ENCODE measurements at places on chromosomes 5 and 9.

GRCh38 chr9:4499917-4500316 lies 9.6 kb downstream of the SLC1A1 start:
- no peak for DNase-seq

GRCh38 chr9:112176524-112176923 lies 1.4 kb upstream of the SUSD1 start:
- no peak for DNase-seq

GRCh38 chr9:109121232-109121796 lies 1.6 kb upstream of the TMEM245 start:
- no peak for DNase-seq

DNA sequence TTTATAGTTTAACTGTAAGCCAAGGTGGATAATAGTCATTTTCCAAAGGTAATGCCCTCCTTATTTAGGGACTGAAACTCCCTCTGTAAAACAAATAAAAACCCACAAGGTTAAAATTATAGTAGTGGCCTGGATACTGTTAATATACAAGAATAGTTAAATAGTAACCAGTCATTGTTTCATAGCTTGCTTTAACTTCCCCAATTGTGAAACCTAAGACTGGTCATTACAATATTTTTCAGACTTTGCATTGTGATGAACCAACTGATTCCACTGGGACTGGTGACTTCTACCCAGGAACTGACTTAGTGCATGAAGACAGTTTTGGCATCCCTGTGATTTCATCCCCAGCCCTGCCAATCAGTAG lies 162.6 kb downstream of the SMC2 start:
- DNase-seq, result no peak

- peak; percentile 95 for DNase-seq
Measured at GRCh38 chr9:114505187-114506081, at the start of gene WHRN. WHRN (minus strand) TSS chr9:114505473; CDS start chr9:114504801, 672 bp downstream.

DNA sequence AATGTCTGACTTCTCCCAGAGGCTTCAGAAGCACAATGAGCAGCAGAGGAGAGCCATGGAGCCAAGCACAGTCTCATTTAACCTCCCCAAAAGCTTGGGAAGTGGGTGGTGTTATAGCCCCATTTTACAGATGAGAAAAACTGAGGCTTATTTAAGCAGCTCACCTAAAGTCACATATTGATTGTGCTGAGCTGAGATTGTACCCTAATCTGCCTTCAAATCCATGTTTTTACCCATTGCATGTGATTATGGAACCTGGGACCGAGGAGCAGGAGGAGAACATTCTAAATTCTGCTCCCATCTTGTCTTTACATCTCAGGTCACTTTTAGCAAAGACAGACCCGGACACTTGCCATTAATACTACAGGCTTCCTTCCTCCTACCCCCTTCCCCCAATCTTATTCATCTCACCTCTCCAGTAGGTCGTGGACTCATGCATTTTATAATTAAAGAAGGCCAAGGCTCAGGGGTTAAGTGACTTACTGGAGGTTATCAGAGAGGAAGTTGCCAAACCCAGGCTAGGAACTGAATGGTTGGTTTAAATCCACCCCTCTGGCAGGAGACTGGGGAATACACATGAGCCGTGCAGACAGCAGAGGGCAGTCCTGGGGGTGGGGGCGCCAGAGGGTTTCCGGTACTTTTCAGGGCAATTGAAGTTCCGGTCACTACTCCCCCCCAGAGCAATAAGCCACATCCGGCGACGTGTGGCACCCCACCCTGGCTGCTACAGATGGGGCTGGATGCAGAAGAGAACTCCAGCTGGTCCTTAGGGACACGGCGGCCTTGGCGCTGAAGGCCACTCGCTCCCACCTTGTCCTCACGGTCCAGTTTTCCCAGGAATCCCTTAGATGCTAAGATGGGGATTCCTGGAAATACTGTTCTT lies 51.0 kb upstream of the IL17B start:
- DNase-seq, result no peak

GRCh38 chr5:180093651-180094382 lies 22.3 kb upstream of the RNF130 start:
- no peak for DNase-seq

GRCh38 chr9:105438141-105438806 lies 9.6 kb upstream of the FSD1L start:
- no peak for DNase-seq

DNA sequence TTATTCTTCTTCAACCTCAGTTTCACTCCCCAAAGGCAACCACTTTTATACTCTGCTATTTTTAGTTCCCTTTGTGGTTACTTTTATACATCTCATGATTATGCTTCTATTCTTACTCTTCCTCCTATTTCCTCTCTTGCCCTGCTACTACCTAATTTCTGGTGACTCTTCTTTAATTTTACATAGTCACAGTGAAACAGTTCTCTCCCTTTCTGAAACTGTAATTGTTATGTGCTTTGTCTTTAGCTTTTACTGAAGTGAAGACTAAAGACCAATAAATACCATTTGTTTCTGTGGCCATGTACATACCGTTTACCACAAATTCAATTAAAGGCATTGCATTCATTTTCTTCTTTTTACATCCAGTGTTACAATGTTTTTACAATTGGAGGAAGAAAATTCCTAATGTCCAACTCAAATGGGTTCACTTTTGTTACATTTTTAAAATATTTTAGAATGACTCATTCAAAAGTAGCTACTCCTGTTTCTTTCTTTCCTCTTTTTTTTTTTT lies 410.6 kb downstream of the PSAT1 start:
- DNase-seq, result no peak

DNA sequence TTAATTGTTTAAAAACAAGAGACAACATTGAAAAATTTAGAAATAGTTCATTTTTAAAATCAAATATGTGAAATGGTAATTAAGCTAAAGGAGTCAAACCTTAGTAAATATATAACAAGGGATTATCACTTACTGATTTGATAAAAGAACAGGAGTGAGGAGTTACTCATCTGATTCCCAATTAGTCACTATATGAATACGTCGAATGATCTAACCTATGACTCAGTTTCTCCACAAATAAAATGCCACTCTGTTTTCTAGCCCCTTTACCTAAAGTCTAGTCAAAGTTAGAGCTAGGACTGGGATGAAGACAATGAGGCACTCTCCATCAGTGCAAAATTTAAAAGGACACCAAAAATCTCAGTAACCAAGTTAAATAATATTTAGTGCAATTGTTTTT lies 70.4 kb upstream of the RASEF start:
- peak; percentile 14 for DNase-seq

DNA sequence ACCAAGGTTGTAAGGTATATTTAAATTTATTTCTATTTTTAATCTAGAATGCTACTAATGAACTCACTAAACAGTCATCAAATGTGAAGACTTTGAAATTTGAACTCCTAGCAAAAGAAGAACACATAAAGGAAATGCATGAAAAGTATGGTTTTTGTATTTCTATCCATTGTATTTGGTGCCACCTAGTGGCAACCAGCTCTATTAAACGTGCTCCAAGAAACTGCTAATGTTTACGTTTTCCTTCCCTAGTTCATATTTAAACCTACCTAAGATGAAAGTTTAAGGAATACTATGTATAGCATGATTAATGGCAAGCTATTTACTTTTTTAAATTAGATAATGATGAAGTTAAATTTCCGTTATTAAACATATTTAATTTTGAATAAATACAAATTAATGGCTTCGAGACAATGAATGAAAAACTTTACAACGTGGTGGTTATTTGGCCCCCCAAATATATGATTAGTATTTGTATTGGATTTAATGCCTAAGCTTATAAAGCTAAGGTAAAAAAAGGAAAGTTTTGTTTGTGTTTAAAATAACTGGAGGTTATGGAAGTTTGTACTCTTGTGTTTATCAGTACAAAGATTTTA lies 115.9 kb upstream of the SH3GL2 start:
- DNase-seq, result peak; percentile 78

DNA sequence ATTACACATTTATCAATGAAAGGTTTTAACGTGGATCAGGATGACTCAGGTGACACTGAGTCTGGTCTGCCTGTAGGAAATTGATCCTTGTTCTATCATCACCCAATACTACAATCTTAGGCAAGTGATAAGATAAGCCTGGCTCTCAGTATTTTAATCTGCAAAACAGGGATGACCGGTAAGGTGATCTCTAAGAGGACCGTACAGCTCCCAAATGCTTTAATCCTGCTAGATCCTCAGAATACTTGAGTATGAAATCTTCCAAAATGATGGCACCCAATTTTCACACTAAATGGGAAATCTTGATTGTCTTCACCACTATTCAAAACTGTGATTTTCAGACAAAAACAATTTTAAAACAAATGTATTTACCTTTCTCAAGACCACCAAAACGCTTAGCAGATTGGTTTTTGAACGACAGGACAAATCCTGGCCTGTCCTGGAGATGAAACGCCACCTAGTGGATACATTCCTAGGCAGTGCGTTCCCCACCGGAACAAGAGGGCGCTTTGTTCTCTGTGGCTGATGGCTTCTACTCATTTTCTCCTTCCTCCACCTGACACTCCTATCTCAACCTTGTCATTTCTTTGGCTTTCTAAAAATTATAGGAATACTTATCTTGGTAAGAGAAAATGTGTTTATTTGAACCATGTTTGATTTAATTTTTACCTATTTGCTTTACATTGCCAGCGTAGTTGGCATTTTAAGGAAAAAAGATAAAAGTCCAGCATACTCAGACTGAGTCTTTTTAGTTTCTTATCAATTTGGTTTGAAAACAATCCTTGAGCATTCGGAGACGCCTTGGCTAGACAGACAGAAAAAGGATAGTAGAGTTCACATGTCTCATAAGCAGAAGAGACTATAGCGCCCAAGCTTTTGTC lies 41.2 kb upstream of the VCAN start:
- DNase-seq, result peak; percentile 61

DNA sequence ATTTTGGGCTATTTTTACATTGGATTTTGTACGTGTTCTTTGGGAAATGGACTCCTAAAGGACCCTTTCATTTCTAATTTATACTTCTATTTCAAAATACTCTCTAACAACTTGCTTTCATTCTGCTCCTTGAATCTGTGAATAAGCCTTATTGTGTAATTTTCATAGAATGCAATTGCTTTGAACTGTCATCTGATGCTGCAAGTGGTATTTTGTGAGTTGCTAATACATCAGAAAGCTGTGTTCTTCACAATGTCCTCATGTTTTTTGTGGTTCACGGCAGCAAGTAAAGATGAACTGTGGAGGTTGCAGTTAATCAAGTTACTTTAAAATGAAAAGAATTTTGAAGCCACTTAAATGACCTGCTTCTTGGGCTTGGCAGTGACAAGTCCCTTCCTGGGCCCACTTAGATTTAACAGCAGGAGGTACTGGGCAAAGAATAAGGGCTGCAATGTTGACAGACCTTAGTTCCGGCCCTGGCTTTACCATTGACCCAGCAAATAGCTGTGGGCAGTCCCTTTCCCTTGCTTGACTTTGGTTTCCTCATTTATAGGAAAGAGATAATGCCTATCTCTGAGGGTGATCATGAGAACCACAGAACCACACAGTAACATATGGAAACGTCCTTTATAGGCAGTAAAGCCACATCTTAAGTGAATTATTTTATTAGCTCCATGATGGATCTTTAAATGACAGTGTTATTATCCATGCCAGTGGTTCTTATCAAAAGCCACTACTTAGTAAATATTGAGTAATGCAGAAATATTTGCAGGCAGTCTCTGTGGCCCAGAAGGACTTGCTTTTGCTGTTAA lies 54.8 kb downstream of the IQGAP2 start:
- DNase-seq, result no peak

DNA sequence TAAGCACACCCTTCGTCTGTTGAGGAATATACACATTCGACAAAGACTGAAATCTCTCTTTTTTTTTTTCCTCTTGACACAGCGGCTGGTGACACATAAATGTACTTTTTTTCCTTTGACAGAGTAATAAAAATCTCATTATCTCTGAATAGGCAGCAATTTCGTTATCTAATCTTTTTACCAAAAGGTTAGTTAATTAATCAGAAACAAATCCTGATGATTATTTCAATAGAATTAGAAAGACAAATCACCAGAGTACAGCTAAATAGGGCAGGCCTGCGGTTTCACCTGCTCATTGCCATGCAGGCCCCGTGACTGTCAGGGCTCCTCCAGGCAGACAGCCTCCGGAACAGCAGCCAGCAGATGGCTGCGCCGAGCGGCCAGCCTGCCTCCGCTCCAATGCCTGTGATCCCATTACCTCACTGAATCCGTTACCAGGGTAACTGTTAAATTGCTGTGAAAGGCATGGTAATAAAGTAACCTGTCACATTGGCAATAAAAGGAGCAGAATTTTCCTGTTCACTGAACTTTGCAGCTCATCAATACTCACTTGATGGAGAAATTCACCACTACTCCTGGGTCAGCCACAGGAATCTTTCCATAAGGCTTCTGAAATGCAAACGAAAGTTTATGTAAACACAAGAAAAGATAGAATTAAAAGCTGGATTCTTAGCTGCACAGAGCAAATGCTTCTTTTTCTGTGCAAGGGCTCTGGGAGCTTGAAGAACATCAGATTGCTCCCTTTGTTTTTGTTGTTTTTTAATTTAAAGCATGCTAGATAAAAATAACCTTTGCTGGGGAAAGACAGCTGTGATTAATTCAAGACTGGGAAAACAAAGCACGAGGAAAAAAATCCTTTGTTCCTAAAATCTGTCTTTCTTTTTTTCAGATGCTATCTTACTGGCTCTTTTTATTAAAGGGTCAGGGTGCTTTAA lies 666.4 kb upstream of the ZNF608 start:
- DNase-seq, result peak; percentile 1

- DNase-seq, result peak; percentile 72
Measured at GRCh38 chr5:177304392-177305119, 957 bp downstream of the PRELID1 start.

DNA sequence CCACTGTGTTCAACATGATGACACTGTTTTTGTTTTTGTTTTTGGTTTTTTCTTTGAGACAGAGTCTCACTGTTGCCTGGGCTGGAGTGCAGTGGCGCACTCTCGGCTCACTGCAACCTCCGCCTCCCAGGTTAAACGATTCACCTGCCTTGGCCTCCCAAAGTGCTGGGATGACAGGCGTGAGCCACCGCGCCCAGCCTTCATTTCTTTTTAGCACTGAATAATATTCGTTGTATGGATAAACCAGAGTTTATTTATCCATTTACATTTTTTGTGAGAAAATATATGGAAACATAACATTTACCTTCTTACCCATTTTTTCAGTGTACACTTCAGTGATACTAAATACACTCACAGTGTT lies 4.2 kb downstream of the CARD19 start:
- no peak for DNase-seq

GRCh38 chr5:179185941-179186411 lies 125.8 kb downstream of the ZNF354C start:
- DNase-seq, result no peak

DNA sequence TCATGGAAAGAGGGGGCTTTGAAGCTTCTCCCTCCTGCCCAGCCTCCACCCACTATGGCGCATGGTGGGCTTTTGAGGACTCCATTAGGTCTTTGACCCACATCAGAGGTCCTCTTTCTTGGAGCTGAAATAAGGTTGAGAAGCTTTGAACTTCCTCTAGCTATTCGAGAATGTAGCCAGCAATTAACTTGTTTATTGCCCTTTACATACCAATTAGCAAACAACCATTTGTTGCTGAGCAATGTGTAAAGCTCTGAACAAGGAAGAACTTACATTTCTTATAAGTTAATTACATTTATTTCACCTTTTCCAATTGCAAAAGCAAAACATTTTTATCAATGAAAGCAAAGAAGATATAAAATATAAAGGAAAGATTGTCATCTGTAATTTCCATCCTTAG lies 30.5 kb upstream of the FOXB2 start:
- DNase-seq, result no peak

GRCh38 chr9:34079181-34079580 lies 30.5 kb upstream of the UBAP2 start:
- DNase-seq, result peak; percentile 60

GRCh38 chr5:107291866-107292265 lies 378.9 kb downstream of the EFNA5 start:
- DNase-seq, result no peak

- DNase-seq, result no peak
Measured at GRCh38 chr9:98176391-98177259, 15.8 kb downstream of the CORO2A start.
